ENCODE measurements at places on chromosomes 4 and X.

DNA sequence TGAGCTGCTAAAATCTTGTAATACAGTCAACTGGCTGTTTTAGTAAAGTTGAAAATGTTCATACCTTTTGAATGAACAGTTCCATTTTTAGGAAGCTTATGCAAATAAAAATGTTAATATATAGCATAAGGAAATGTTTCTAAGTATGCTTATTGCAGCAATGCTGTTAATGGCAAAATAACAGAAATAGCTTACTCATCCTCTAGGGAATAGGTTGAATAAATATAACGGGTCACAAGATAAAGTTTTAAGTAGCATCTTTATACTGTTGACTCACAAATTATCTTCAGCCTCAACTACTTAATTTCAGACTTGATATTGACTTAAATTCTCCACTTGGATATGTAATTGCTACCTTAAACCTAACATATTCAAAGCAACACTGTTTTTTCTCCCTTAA lies 27.7 kb downstream of the HERC3 start:
- DNase-seq = no peak

- no peak for DNase-seq
Observed at GRCh38 chr4:123953566-123953965, 557.0 kb downstream of the SPRY1 start.

DNA sequence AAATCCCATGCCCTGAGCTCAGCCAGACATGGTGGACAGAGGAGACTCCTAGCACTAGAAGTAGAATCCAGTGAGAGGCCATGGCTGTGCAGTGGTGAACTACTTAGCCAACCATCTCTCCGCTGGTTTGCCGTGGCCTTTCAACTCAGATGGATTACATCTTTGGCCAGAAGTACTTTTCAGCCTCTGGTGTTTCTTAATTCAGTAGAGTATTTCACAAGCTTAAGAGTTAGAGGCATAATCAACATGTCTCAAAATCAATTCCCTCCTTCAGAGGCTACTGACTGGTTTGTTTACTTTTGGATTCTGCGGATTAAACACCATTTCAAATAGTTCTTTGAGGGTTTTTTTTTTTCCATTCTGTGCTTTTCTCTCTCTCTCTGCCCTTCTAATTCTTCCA lies 91.1 kb upstream of the PGRMC2 start:
- DNase-seq = no peak

DNA sequence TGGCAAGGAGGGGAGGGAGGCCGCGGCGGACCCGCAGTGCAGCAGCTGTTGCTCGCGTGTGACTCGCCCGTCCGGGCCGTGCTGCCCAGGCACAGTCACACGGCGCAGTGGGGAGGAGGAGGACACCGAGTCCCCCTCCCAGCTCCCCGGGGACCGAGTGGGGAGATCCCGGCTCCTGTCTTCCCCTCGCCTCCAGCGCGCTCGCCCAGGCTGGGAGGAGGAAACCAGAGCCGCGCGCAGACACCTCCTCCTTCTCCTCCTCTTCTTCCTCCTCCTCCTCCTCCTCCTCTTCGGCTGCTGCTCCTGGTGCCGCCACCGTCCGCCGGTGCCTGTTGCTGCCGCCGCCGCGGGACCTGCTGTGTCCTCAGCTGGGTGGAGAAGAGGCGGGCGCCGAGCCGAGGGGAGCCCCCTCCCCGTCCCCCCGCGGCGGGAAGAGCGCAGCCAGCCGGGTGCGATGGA lies at the start of gene TBC1D1:
Gene TBC1D1 (plus strand): TSS at position 284 of the 459 bp plus-strand sequence. CDS start 11,012 bp downstream, outside the sequence.
- DNase-seq = no peak

DNA sequence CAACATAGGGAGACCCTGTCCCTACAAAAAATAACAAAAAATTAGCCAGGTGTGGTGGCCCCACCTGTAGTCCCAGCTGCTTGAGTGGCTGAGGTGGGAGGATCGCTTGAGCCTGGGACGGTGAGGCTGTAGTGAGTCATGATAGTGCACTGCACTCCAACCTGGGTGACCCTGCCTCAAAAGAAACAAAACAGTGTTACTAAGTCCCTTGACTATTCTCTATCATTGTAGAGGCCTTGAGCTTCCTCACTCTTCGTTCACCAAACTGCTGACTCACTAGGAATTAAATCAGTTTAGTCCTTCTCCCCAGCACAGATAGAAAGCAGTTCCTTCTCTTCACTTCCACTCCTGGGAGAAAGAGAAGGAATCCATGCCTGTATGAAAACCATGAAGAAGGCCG lies 14.5 kb downstream of the CDS1 start:
- DNase-seq = no peak

- no peak for DNase-seq
Observed at GRCh38 chr4:85457752-85458467, 17.0 kb upstream of the ARHGAP24 start.
